GM18507 (cell line): ENCODE measurements at places on chromosomes 1 and 21.

GRCh38 chr1:12491656-12492055 is 126.4 kb downstream of the DHRS3 start:
- no peak for DNase-seq

- no peak for DNase-seq
Observed at GRCh38 chr21:32101277-32101676, 177.6 kb downstream of the MIS18A start.

GRCh38 chr1:6526316-6526715 is 28.0 kb downstream of the NOL9 start:
- no peak for DNase-seq

DNA sequence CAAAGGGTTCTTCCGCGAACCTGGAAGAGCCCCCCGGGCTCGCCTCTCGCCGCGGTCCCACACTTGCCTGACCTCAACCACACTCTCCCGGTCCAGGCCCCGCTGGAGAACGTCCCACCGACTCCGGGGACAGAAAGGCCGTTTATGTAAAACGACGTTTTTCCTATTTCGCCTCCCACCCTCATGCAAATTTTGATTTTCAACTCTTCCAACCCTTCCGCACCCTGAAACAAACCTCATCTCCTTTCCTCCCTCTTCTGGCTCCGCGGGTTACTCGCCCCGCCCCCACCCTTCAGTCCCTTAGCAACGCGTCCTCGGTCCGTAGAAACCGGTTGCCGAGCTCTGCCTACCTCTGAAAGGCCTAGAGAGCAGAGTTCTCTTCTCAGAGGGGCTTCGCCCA is at the start of gene C1orf141:
C1orf141 (minus strand) TSS at position 276 of the 400 bp plus-strand sequence. CDS start 7,730 bp downstream, outside the sequence.
- DNase-seq = no peak

GRCh38 chr1:94872771-94873495 is 52.8 kb downstream of the SLC44A3 start:
- DNase-seq = no peak

DNA sequence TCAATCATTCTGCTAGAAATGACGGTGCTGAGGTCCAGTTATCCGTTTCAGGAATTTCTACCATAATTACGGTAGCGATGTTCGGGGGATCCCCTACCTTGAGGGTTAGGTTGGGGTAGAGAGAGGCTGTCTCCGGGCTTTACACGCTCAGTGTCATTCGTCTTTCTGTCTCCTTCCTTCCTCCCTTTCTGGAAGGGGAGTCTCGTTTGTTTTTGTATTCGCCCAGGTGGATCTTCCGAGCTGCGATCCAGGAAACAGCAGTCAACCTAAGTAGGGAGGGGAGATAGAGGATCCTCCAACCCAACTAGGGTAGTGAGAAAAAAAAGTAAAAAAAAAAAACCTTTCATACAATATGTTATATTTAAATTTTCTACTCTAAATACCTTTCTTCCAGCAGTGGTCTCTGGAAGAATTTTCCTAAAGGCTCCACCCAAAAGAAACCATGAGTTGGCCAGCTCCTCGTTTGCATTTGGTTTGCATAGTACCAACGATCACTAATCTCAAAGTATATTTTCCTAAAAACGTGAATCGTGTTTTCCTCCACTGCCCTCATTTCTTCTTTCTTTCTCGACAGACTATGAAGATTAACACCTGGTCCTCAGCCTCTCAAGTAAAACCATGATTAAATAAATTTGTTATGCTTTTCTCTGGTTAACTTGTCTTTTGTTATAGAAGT is 611 bp upstream of the PIK3C2B start:
- DNase-seq = no peak

DNA sequence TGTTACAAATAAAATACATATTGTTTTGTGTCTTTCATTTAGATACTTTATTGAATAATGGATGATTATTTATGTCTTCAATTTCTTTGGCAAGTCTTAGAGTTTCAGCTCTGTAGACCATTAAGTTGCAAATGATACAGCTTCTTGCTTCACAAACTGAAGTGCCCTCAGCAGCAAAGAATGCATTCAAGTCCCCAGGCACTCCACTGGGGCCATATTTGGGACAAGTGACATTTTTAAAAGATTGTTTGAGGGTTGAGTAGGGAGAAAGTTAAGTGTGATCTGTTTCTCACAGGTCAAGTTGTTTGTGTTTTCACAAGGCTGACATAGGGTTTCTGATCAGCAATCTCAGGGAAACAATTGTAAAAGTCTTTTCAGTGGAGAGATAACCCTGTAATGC is 400.7 kb downstream of the PLA2G4A start:
- no peak for DNase-seq

DNA sequence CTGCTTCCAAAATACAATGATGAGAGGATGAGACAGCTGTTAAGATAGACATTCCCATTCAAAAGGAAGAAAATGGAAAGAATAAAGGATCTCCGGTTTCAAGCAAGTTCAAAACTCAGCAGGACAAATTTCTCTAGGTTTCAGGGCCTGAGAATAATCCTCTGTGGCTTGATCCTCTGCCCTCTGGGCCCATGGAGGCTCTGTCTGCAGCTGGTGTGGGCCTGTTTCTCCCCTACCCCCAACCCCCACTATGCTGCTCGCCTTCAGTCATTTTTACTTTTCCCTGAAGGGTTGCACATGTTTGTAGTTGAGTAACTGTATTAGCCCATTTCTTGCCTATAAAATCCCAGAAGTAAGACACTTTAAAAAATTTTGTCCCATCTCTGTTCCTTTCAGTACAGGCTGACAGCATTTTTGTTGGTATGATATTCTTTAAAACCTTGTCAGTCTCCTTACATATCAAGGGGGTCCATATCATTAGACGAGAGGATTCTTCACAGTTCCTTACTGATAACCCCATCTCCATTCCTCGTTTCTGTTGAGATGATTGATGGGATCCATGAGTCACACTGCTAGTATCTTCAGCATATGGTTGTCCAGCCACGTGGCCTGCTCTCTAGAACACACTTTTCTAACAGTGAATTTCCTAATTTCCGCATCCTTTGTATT is 10.5 kb downstream of the ZMYM4 start:
- no peak for DNase-seq

GRCh38 chr1:4856396-4856795 is 202.0 kb downstream of the AJAP1 start:
- no peak for DNase-seq

DNA sequence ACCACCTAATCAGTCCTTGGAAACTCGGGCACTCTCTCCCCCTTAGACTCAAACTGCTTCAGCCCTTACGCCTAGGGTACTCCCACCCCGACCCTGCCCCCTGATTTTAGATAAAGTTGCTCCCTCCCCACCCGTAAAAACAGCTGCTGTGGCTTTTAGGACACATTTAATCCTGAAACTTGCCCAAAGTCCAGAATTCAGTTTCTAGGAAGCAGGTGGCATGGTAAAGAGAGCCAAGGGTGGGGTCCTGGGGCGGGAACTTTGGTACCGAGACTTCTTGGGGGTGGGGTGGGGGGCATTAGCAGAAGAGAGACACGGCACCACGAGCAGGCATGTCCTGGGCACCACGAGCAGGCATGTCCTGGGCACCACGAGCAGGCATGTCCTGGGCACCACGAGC is 52.4 kb downstream of the CASZ1 start:
- DNase-seq = no peak

GRCh38 chr1:47483651-47484050 is 45.8 kb downstream of the FOXD2 start:
- DNase-seq = no peak

DNA sequence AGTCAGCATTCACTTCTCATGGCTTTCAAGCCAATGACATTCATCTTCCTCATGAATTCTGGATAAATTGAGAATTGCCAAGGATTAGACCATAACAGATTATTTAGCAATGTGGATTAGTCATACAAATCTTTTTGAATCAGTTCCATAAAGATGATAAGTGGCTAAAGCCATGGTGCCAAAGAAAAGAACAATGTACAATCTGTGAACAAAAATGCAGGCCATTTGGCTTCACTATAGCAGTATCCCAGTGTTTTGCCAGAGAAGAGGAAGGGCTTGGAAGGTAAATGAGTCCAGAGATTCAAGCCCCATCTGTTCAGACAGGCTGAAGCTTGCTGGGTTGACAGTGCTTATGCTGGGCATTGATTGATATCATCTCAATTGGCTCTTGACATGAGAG is 376.4 kb upstream of the LRRC7 start:
- no peak for DNase-seq

DNA sequence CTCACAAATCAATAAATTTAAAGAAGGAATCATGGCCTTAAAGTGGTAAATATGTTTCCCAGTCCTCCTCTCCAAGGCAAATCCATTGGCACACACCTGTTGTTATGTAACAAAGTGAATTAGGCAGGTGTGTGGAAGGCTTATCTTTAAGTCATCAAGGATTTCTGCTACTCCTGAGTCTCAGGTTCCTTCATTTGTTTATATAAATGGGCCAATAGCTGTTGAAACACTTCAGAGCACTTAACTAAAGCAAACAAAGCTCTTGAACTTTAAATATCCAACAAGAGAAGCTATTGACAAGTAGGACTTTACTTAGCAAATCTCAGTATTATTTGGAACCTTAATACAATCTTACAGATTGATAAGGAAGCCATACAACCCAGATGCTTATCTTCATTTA is 99.3 kb upstream of the ESRRG start:
- DNase-seq = no peak

- no peak for DNase-seq
Observed at GRCh38 chr1:151009206-151009587, 948 bp downstream of the PRUNE1 start.

GRCh38 chr1:236143104-236143948 is 987 bp downstream of the GPR137B start:
- no peak for DNase-seq

DNA sequence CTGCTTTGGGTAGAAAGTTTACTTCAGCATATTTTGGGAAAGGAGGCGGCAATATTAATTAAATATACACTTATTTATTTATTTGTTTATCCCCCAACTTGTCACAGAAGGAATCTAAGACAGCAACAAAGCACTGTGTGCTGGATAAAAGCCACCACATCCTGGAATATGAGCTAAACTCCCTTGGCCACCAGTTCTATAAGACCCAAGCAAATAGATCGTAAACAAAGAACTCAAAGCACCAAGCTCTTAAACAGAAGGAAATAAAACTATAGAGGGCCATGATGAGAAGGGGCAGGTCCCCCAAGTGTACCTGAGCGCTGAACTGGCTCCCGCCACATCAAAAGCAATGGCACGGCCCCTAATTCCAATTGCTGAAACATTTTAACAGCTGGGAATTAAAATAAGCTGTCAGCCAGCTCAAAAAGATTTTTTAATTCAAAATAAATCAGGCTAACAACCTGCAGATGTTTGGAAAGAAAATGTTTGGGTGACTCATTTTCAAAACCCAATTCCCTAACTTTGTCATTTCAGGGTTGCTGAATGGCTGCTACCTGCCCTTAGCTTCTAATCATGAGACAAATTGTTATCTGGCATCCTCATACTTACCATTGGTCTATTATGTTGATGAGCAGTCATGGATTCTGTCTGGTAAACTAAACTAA is 127.1 kb downstream of the SLC30A10 start:
- DNase-seq = no peak

GRCh38 chr21:45979651-45980050 is 1.9 kb upstream of the COL6A1 start:
- no peak for DNase-seq

- DNase-seq = no peak
Observed at GRCh38 chr1:217562229-217562878, 68.5 kb downstream of the GPATCH2 start.

- DNase-seq = no peak
Observed at GRCh38 chr1:79982211-79982610, 975.7 kb upstream of the ADGRL4 start.

DNA sequence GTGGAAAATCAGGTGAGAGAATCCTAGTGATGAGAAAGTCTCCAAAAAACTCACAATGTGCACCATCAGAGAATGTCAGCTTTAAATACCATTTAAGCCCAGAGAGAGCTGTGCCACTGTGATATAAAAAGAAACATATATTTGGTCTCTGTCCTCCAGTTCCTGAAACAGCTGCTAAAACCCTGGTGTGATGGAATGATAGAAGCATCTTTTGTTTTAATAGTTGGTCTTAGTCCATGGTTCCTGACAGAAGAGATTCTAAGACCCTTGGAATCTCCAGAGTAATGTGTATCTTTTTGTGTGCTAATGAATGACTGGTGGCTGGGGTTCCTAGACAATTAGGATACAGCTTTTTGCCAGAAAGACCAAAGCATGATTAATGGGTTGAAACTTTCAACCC is 302.8 kb upstream of the B3GALT2 start:
- DNase-seq = no peak

DNA sequence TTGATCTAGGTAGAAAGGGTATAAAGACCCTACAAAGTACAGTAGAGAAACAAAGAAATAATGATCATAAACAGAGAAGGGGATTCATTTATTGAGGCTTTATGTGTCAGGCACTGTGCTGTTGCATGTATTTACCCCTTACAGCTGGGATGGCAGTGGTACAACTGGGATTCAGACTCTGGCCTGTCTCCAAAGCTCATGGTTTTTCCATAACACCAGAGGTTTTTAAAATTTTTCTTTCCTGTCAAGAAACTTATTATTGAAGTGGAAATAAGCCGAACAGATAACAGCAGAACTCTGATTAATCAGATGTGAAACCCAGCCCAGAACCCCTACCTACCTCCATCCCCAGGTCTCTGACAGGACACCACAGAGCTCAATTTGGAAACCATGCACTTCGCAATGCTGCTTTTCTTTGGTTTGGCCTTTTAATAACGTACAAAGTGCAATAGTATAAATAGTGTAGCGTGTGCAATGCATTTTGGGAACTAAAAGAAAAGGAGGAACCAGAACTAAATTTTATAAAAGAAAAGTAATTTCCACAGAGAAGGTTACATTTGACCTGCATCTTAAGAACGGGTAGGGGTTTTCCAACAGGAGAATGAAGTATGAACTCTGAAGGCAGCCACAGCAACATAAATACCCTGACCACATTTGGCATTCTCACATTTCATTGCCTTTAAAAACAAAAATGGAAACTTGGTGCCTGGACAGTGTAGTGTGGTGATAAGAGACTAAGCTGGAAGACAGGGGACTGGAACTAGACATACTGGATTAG is 92.0 kb upstream of the S1PR1 start:
- no peak for DNase-seq

- no peak for DNase-seq
Observed at GRCh38 chr1:175734642-175735041, 8.8 kb downstream of the TNR start.

DNA sequence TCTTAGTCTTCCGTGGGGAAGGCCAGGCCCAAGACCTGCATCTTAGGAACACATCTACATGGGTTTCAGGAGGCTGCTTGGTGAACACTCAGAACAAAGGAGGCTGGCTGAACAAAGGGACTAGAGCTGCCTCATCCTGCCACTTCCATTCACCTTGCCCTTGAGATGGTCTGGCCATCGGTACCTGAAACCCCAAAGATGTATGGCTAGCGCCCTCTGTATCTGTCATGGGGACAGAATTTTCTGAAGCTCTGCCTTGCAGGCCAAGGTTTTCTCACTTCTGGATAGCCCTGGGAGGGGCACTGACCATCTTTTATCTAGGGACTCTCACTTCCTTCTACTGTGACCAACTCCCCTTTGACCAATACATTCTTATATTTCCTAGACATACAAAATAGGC is 55.4 kb upstream of the GRIK3 start:
- no peak for DNase-seq
